Hematopoietic multipotent progenitor cell treated with erythropoietin and hydrocortisone succinate and interleukin-3 and kit ligand, for 6 days (in vitro differentiated cells): ENCODE measurements at places on chromosomes 4 and X.
A peak's percentile ranks its signal among the peaks of the same experiment; 100 is the strongest.

DNA sequence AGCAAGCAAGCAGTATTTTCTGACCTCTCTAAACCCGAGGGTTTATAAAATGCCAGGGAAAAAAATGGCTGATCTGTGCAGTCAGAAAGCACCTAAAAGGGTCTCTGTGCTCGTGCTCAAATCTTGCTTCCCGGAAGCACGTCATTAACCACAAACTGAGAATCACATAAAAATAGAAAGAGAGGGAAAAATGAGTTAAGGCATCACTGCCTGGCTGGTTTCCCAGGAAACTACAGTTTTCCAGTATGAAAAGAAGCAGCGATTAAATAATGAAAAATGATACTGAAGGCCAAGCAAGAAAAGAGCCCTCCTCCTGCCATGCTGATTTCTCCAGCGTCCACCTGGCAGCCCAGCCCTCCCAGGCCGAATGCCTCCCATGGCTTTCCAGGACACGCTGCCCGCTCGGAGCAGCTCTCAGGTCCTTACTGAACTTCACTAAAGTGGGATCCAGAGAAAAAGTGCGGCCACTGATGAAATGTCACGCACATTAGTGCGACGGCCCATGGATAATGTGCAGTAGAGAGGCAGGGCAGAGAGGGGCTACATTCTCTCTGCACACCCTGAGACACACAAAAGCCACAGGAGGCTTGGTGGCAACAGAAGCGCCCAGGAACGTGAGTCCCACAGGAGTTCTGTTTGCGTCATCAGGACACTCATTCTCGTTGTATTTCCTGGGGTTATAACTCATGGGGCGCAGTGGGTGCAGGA, 80.4 kb downstream of the WFS1 start:
- no peak for DNase-seq

DNA sequence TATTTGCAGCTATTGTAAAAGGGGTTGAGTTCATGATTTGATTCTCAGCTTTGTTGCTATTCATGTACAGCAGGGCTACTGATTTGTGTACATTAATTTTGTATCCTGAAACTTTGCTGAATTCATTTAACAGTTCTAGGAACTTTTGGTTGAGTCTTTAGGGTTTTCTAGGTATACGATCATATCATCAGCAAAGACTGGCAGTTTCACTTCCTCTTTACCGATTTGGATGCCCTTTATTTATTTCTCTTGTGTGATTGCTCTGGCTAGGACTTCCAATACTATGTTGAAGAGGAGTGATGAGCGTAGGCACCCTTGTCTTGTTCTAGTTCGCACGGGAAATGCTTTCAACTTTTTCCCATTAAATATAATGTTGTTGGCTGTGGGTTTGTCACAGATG, 48.1 kb downstream of the NPY1R start:
- no peak for DNase-seq

DNA sequence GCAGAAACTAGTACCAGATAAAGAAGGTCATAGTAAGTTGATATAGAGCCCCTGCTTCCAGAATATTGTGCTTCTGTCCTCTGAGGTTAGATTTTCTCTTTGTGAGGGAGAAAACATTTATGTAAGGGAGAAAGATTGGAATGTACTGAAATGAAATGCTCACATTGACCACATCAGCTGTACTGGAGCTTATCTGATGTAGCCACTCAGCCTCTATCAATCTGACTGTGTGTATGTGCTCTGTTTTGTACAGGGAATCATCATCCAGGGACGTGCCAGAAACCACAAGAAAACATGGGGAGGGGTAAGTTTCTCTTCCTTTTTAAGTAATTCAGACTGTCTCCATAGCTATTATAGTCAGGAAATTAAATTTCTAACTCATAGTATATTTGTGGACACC, 56.8 kb downstream of the PRRG1 start:
- DNase-seq = peak; percentile 1

- DNase-seq = no peak
These were observed 79.2 kb downstream of the EFNB1 start for GRCh38 chrX:68908071-68908470.
